ENCODE measurements at places on chromosomes 12 and 14.

DNA sequence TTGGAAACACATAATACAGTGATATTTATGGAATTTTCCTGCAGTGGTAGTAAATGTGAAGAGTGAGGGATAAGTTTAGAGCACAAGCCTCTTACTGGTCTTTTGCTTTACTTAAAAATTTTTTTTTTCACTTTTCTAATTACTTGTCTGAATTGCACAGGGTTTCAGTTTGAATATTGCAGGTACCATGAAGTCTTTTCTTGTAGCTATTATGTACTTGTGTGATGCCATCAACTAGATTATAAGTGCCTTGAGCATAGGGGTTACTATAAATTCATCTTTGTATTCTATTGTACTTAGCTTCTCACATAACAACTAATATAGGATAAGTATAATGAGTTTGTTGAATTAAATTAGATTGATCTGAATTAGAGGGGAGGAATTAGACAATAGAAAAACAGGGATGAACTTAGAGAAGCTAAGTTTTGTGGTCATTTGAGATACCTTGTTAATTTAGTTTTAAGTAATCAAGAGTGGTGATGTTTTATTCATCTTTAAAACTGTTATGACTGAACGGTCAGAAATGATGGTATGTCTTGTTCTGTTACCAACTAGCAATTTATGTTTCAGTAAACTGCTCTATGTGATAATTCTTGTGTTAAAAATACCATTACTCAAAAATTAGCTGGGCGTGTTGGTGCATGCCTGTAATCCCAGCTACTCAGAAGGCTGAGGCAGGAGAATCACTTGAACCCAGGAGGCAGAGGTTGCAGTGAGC lies 42.1 kb downstream of the CCDC91 start:
- DNase-seq, result no peak

GRCh38 chr12:124685689-124686369 lies 118.4 kb upstream of the NCOR2 start:
- no peak for DNase-seq

- DNase-seq, result no peak
Measured at GRCh38 chr12:67525617-67525884, 123.0 kb upstream of the DYRK2 start.

- DNase-seq, result peak; percentile 73
Measured at GRCh38 chr12:14884458-14884878, 1.2 kb downstream of the MGP start.

- no peak for DNase-seq
Measured at GRCh38 chr14:69483765-69484443, 624 bp upstream of the PLEKHD1 start.

DNA sequence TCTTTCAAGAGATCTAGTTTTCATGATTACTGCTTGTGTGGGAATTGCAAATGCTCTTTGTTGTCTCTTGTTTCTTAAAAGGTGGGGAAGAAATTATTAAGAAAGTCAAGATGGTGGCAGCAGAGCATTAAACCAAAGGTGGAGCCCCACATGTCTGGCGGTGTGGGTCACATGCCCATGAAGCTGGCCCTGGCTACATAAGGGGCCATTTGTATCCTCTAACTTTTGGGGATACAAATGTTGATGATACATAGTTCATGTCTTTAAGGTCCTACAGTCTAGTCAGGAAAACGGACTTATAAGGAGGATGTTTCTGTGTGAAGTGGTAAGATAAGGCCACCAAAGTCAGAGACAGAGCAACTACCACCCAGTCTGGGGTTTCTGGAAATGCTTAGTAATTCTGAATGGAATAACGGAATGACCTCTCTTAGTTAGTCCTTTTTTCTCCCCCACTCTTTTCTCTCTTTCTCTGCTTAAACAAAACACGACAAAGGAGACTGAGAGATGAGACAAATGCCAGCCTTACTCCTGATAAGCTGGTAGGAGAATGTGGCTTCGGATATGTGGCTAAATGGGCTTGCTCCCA lies 39.9 kb upstream of the PTHLH start:
- DNase-seq, result no peak

DNA sequence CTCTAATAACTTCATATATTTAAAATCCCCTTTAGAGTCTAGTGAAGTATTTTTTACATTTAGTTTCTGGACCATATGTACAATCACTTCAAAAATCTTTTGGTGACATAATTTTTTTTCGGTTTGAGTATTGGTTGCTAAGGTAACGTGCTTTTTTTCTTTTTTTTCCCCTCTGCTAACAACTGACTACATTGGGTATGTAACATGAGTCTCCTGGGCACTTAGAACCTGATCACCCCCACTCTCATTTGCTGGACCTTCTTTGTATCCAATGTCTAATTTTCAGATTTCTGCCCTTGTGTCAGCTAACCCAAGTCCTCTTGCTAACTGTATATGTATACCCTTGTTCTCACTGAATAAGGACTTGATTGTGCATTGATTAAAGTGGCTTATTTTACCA lies 592.9 kb upstream of the FLRT2 start:
- no peak for DNase-seq

- DNase-seq, result no peak
Measured at GRCh38 chr12:51520576-51521325, 70.3 kb upstream of the SCN8A start.

DNA sequence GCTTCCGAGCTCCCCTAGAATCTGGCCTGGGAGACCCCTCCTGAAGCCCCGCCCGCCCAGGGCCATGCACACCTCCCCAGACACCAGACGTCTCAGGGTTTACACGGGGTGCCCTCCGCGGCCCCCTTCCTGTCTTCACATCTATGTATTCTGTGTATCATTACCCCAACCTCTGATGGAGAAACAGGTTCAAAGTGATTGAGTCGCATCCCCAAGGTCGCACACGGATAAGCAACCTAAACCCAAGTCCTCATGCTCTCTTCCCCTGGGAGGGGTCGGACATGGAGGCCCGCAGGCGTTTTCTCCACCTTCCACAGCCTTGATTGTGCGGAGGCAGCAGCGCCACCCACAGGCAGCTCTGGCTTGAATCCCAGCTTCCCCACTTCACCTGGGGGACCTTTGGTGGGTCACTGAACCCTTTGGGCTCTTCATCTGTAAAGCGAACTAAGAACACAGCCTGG lies 237.3 kb downstream of the BCL11B start:
- DNase-seq, result no peak

GRCh38 chr12:113727651-113728061 lies 238.5 kb downstream of the RBM19 start:
- DNase-seq, result no peak

DNA sequence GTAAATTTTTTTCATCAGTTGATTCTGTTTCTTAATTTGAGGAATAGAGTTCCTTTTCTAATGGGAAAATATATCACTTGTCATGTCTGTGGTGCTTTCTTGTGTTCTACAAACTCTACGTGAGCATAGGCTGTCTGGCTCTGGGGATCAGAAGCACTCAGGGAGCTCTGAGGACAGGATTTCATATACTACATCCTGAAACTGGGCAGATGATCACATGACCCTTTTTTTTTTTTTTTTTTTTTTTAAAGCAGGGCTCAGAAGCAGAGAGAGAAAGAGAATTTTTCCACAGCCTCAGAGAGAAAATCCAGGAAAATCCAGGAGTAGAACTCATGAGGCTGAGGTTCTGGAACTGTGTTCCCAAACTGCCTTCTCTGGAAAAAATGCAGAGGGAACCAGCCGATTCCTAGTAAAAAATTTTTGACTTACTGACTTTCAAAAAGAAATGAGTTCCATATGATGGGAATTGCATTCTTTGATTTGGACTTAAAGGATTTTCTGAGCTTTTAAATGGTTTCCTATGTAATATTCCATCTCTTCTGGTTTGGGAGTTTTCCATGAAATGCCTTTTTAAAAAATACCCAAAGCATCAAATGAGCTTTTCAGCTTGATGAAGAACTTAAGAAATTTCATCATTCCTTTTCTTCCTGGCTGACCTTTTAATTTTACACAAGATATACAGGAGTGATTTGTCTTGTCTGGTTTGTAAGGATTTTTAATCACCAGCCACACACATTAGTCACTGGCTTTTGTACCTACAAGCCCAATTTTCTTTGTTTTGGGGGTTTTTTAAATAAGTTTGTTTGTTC lies 183.1 kb upstream of the HIF1A start:
- DNase-seq, result no peak

DNA sequence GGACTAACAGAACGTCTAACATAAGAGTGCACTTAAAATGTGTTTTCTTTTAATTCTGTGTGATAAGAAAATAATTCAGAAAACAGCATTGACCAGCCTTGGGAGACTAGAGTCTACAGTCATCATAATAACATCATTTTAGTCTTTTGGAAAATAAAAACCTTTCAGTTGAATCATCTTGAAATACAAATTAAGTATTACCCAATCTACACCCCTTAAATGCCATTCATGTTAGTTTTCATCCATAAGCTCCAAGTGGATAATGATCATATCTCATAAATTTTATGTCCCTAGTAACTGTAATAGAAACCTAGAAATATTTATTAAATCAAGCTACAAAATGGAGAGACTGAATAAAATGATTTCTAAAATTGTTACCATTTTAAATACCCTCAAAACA lies 32.4 kb downstream of the EPS8 start:
- no peak for DNase-seq

DNA sequence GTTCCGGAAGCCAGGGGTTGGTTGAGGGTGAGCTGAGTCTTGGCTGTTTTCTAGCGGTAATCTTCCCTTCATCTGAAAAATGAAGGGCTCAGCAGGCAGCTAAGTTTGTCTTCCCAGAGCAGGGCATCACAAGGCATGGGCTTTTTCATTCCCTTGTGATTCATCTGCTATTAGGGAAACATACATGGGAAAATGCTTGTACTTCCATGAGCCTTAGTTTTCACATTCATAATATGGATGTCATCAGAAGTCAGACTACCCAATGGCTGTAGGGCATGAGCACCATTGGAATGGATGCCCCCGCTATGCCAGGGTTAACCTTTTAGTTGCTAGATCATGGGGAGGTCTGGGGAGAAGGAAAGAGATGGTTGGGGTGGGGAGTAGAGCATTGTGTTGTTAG lies 18.7 kb downstream of the HELB start:
- no peak for DNase-seq

Measured in T-helper 17 cell (primary cell).